ENCODE measurements at places on chromosomes 1 and 21.
A peak's percentile ranks its signal among the peaks of the same experiment; 100 is the strongest.

GRCh38 chr1:3398396-3399140, 55.9 kb upstream of the ARHGEF16 start:
- DNase-seq = no peak

DNA sequence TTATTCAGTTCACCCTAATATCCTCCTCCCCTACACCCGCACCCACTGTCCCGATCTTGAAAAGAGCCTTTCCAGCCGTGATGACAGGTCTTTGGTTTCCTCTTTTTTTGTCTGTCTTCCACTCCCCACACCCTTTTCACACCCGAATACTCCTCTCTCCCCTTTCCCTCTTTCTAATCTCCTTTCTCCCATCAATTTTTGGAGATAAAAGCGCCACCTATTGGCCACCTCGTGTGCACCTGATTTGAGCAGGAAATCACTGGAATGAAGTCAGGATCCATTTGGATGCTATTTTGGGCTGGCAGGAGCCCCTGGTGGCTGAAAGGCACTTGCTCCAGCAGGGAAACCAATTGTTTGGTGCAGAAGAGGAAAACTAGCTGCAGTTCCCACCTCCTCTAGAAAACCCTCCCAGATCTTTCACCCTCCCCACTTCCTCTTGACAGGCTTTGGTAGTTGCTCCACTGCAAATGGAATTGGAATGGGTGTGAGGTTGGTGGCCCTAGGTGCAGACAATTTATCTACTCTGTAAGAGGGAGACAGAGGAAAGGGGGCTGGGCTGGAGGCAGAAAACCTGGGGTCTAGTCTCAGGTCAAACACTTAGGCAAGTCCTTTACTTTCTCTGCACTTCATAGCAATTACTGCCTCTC, 8.4 kb downstream of the FOXE3 start:
- no peak for DNase-seq

DNA sequence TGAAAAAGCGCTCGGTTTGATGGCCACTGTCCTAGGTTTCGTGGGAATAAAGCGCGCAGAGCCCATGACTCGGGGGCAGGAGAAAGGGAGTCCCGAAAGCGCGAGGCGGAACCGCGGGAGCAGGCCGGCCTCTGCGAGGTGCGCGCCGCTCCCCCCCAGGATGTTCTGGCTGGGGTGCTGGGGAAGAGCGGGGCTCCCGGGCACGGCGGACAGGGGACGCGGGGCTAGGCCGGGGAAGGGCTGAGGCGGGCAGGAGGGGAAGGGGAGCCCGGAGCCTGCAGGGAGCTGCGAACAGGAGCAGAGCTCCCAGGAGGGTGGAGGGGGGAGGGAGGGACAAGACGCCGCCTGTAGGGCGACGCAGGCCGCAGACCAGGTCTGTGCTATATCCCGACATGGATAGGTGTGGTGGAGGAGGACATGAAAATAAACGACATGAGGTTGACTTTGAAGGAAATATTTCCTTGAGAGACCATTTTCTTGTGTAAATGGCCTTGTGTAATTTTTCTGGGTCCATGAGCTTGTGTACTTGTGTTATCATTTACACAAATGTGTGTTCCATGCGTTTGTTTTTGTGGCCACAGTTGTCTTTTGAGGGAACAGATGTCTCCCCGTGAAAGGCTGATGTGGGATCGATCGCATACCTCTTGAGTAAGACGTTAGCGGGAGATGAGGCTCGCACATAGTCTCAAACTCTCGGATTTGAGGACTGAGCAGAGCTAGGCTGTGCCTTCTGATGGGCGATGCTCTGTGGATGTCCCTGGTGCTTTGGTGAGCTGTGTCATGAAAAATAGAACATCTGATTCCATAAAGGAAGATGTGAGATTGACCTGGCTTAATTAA, 1.3 kb downstream of the PCNT start:
- peak; percentile 43 for DNase-seq

GRCh38 chr1:158649052-158649451, 37.5 kb downstream of the SPTA1 start:
- no peak for DNase-seq

DNA sequence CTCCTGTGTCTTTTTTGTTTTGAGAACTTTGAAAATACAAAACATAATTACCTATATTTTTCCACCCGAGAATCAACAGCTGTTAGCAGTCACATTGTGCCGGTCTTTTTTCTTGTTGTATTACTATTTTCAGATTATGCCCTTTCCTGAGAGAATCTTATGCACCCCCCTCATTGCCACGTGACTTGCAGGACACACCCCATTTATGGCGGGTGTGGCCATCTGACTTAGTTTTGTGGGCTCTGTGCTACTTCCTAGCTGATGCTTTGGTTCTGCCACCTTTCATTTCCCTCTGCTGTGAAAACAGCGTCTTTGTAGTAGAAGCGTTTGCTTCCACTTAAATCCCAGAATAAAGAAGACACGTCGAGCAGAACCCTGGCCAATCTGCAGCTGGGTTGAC, 82.8 kb upstream of the SOX13 start:
- no peak for DNase-seq

DNA sequence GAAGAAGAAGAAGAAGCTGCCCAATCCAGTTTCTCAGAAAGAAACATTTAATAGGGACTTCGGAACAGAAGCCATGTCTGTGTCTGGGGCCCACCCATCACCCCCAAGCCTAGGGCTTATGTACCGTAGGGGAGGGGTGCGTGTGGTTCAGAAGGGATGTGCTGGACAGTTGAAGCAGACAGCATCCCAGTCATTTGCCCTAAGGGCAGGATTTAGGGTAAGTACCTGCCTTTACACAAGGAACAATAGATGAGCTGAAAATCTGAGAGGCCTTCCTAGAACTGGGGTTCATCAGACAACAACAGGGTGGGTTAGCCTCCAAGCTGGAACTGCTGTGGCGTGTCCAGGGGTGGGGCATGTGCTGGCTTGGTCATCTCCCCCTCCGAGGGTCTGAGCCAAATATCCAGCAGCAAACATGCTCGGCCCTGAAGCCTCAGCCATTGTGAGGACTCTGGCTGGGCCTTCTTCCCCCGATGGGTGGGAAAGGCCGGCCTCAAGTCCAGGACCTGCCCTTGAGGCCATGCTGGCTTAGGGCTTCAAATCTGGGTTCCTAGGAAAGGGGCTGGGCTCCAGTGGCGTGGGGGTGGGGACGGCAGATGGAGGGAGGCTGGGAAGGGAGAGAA, 12.1 kb downstream of the CSTB start:
- no peak for DNase-seq

DNA sequence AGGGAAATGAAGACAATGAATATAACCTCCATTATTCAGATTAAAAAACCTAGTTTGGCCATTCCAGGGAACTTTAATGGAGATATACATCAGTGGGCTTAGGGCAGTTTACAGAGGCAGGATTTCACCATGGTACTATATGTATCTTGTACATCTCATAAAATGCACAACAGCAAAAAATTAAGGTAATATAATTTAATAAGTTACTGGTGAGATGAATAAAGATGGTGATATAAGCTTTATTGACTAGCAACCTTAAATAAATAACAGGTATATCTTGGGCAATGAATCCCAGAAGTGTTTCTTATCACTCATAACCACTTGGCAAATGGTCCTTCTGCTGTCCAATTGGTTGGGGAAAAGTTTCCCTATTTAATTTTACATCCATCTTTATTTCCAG, 29.0 kb downstream of the XCL1 start:
- DNase-seq = no peak

- DNase-seq = peak; percentile 22
These were observed 485.3 kb upstream of the PTBP2 start for GRCh38 chr1:96236156-96236739.

- DNase-seq = no peak
These were observed 11.4 kb upstream of the SLAMF1 start for GRCh38 chr1:160658162-160658813.

Data from frontal cortex (tissue), 4 donors.